ENCODE measurements at places on chromosomes 5 and 9.

GRCh38 chr5:173750538-173751265, 134.3 kb upstream of the BOD1 start:
- DNase-seq: no peak

DNA sequence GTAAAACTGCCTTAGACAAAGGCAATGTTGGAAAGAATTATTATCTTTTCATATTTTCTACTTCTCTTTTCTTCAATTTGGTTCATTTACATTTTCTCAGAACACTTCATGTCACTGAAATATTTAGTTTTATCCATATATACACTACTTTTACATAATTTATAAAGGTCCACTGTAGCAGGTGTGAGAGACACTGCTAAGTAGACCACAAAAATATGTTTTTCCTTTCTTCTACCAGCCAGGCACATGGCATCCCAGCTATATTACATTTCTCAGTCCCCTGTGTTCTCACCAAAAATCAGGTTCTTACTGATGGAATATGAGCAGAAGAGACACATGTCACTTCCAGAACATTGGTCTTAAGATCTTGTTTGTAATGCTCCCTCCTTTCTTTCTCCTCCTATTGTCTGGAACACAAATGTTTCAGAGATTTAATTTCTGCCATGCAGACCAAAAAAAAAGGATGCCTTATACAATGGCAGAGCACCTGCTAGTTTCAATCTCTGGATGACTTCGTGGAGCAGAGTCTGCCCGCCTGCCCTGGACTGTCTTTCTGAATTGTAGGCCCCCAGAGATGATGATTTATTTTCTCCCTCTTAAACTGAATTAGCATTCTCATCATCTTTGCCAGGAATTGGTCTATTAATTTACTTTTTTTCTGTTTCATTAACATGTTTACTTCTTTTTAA, 125.4 kb upstream of the ACOT12 start:
- no peak for DNase-seq

GRCh38 chr9:11868795-11869194, 824.4 kb upstream of the TYRP1 start:
- no peak for DNase-seq

- DNase-seq: no peak
These were observed 15.8 kb upstream of the FABP6 start for GRCh38 chr5:160213537-160213936.

DNA sequence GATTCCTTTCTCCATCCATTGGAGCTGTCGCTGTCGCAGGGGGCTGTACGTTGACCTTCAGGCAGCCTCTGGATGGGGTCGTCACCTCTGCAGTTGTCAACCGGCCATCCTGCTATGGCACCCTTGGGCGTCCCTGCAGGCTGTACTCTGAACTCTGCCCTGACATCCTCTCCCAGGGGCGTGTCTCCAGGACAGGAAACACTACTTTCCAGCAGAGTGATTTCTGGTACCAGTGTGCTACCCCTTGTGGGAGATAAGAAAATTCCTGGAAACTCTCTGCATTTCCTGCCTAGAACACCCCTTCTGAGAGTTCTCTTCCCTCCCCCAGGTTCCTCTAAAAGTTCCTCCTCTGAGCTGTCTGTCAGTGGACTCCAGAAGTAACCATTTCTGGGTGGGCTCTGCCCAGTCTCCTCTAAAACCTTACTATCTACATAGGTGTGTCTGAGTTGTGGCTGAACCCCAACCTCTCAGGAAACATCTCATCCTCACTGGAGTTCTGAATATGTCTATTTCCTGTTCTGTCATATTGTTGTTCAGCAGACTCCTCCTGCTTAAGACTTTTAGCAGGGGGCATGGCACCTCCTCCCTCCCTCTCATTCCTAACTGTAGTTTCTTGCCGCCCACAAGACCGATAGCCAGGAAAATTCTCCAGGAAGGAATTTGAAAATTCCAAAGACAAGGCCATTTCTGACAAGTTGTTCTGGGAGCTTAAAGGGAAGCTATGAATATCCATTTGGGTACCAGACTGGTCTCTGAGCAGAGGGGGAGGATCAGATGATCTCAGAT, 145.3 kb upstream of the RASEF start:
- no peak for DNase-seq

DNA sequence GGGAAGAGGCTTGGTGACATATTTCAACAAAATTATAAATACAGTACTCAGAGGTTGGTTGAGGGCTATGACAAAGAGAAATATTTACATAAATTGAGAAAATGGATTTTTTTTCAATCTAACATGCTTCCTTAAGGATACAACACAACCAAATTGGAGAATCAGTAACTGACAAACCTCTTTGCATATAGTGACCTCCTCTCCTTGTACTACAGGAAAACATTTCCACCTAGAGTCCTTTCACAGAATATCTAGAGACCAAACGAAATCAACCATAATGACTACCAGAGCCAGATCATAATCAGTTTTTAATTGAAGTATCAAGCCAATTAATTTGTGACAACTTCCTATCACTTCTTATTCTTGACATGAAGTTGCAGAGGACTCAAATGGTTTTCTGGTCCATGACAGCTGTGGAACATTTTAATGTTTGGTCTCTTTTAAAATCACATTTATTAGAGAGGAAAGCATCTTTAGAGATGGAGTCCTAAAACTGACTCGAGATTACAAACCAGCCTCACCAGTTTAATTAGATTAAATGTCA, 1636.5 kb upstream of the C9orf72 start:
- DNase-seq: no peak

GRCh38 chr9:71743882-71744281, 24.4 kb downstream of the CEMIP2 start:
- DNase-seq: no peak

GRCh38 chr9:76717613-76718012, 46.6 kb upstream of the PCA3 start:
- DNase-seq: no peak

Measured in psoas muscle (tissue), 8 donors.